ENCODE measurements at places on chromosomes 4 and X.

- no peak for DNase-seq
These were observed 239.9 kb downstream of the MAML3 start for GRCh38 chr4:139913995-139914598.

GRCh38 chrX:8726031-8726652 lies 5.8 kb downstream of the ANOS1 start:
- no peak for DNase-seq

DNA sequence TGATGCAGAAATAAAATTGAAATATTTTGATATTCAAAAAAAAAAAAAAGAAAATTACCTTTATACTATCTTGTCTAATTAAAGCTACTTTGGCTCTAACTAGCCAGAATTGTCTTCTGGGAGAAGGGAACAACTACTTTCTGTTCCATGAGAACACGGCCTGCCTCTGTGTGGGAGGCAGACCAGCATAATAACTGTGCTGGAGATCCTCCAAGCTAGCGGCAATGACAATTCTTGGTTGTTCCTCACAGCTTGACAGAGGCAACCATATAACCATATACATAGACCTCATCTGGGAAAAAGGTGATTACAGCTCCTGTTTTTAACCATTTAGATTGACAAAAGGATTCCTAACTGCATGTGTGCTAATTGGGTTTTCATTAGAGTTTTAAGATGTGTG lies 95.7 kb downstream of the RBMX2 start:
- DNase-seq, result no peak

GRCh38 chr4:143502231-143502630 lies 11.3 kb upstream of the SMARCA5 start:
- DNase-seq, result no peak

- DNase-seq, result no peak
These were observed 8.0 kb downstream of the RADX start for GRCh38 chrX:106619797-106620196.

GRCh38 chrX:19805046-19805690 lies 82.2 kb downstream of the SH3KBP1 start:
- DNase-seq, result no peak

- no peak for DNase-seq
These were observed 85.0 kb downstream of the ALPK1 start for GRCh38 chr4:112381996-112382692.

DNA sequence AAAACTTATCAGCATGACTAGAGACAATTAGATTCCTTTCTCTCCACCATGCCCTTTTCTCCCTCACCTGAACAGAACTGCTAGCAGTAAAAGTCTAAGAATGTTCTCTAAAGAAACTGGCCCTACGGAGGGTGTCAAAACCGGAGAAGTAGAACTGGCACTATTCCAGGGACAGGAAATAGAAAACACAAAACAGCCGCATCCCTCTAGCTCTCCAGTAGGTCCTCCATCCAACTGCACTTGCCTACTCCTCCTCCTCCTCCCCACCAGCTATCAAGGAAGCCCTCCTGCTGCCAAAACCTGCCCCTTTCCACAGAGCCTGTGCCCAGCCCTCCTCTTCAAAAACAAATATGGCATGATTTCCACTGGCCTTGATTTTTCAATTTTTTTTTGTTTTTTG lies 28.4 kb downstream of the FUNDC1 start:
- no peak for DNase-seq

DNA sequence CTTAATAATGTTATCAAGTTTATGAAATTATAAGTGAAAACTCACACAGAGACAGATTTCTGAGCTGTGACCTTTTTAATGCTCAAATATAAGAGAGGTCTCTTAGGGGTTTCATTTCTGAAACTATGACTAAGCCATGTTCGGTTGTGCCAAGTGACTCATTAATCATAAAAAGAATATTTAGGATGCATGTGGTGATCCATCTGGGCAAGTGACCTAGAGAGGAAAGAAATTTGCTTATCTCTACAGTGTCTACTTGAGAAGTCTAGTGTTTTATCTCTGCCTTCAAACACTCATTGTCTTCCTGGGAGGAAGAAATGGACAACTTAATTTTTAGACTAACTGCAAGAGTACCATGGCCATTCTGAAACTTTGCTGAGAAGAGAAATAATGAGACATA lies 545.3 kb upstream of the GRID2 start:
- DNase-seq, result no peak

- peak; percentile 2 for DNase-seq
These were observed 39.4 kb upstream of the NR3C2 start for GRCh38 chr4:148481636-148482035.

GRCh38 chr4:115171220-115171619 lies 57.8 kb upstream of the NDST4 start:
- no peak for DNase-seq

DNA sequence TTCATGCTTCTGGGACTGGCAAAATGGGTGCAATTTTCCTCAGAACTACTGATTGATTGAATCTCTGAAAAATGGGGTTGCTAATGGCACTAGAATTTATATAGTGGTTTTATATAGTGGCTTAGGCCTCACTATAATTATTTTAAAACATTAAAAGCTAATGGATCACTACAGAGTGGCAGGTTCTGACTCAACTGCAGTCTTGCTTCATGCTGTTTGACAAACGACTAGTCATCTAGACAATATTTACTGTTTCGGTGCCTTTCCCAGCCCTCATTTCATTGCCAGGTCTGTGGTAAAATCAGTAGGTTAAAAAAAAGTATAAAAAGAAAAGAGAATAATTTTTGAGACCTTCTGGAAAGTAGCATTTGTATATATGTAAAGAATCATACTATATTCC lies 352.8 kb upstream of the ATOH1 start:
- DNase-seq, result no peak

DNA sequence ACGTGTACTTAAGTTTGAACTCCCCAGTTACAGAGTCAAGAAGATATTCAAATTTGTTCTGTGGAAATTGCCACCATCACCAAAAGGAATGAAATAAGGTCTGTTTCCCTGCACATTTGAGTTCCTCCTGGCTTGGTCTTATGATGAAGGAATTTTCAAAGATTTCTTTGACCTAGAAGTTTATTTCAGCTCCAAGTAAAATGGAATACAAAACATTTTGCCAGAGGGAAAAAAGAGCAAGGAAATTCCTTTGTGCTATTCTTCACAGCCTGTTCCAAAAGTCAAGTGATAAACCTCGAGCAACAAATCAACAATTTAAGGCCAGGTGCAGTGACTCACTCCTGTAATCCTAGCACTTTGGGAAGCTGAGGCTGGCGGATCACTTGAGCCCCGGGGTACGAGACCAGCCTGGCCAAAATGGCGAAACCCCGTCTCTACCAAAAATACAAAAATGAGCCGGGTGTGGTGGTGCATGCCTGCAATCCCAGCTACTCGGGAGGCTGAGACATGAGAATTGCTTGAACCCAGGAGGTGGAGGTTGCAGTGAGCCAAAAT lies 3.4 kb downstream of the NKRF start:
- no peak for DNase-seq

DNA sequence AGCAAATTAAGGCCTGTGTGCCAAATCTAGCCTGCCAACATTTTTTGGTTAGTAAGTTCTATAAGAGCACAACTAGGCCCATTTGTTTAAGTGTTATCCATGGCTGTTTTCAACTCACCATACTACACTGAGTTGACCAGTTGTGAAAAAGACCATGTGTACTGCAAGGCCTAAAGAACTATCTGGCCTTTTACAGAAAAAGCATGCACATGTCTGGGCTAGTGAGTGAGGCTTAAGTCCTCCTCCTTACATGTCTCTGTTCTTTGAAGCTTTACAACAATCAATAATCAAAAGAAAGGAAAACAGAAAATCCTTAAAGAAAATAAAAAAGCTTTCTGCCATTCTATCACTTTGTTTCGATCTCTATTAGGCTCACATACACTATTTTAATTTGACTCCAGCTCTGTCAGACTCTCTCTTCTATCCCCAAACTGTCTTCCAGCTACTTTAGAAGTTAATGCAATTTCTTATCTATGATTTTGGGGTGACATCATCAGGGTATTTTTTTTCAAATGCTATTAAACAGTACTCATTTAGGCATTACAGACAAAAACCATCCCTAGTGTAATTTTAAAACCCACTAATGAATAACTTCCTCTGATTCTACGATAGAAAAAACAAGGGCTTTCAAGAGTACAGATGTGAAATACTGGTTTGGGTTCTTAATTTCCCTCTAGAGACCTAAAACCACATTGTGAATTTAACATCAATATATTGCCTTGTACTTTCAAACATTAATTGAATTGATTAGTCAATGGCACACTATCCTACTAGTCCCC lies 161.8 kb downstream of the MAB21L2 start:
- DNase-seq, result no peak

DNA sequence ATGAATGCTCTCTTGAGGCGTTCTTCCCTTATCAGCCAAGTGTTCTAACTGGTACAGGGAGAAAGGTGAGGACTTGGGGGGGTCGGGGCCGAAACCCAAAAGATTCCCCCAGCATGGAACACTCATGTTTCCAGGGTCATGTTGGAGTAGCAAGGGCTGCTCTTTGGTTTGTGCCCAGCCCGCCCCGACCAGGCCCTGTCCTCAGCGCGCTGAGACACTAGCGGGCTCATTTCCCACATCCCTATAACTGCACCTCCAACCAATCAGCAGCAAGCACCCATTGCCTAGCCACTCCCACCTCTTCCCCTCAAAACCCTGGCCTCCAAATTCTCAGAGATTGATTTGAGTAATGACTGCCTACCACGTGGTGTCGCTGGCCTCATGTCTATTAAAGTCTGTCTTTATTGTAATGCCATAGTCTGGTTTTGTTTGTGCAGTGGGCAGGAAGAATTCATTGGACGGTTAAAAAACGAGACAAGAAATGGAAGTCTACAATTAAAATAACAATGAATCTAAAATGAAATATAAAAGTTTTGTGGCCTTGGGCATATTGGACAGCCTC lies 1928.4 kb downstream of the STIM2 start:
- DNase-seq, result peak; percentile 76

DNA sequence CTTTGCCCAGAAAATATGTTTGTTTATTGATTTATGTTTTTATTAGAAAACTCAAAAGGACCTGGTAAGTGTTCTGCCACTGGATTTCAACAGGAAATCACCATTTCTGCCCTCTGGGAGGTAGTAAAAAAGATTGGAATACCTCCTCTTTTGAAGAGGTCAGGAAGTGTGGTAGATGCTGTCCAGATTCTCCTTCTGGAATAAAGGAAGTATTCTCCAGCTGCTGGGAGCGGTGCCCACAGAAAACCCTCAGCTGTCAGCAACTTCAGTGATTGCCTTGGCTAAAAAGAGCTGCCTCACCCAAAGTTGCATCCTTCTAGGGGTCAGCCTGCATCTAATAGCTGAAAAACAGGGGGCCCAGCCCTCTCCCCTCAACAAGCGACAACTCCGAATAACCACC lies 13.8 kb upstream of the ZNF674 start:
- no peak for DNase-seq

- no peak for DNase-seq
These were observed 74.8 kb downstream of the COX18 start for GRCh38 chr4:72994670-72995069.

GRCh38 chrX:153653556-153653955 lies 6.6 kb downstream of the DUSP9 start:
- DNase-seq, result no peak

DNA sequence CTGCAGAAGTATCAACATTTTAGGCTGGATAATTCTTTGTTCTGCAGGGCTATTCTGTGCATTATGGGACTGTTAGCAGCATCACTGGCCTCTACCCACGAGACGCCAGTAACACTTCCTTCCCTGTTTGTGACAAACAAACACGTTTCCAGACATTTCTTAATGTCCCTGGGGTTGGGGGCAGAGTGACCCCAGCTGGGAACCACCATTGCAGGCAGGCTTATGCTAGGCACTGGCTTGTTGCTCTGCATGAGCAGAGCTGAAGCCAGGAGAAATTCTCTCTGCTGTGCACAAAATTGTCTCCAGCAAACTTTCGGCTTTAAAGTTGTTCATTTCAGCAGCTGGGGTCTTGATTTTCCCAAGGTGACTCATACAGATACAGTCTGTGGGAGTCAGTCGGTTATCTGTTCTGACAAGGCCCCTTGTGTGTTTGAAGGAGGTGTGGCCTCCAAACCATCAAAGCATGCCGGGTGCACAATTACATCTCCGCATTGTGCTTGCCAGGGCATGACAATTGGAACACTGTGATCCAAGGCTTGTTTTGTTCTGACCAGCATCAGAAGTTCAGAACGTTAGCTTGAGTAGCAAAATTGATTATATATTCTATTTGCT lies 156.4 kb upstream of the BOD1L1 start:
- DNase-seq, result no peak

- DNase-seq, result no peak
These were observed 23.4 kb downstream of the TRMT10A start for GRCh38 chr4:99540277-99540939.

GRCh38 chrX:78708262-78708661 lies 39.3 kb upstream of the LPAR4 start:
- DNase-seq, result peak; percentile 48

DNA sequence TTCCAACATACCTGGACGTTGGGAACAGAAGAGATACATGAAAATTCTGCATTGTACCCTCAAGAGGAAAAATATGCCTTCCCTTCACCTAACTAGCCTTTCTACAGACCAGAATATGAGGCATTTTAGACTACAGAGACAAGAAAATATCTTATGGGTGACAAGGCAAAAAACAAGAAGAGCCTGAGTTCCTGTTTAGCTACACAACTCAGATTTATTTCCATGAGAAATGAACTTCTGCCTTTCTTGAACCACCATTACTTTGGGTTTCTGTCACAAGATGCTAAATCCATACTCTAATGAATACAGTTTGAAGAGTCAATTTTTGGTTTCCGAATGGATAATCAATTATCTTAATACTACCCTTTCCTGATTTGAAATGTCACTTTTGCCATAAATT lies 18.7 kb downstream of the RCHY1 start:
- DNase-seq, result no peak

- DNase-seq, result no peak
These were observed 51.3 kb downstream of the RNF150 start for GRCh38 chr4:141081921-141082395.

GRCh38 chr4:176436293-176436973 lies 116.7 kb downstream of the SPCS3 start:
- DNase-seq, result no peak

DNA sequence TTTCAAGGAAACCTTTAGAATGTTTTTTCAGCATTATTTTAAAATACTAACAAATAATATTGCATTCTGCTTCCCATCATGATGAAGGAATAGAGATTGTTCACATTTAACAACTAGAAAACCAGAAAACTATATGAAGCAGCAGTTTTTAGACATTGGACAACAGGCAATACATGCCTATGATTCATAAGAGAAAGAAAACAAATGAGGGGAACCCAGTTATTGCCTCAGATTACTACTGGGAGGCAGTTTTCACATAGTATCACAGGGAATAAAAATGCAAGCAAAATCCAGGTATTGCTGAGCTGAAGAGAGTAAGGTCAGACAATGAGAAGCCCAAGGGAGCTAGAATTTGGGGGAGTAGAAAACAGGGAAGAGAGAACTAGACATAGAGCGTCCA lies 373.6 kb downstream of the MAPK10 start:
- no peak for DNase-seq

GRCh38 chrX:6821730-6822129 lies 286.8 kb upstream of the VCX3A start:
- DNase-seq, result no peak

DNA sequence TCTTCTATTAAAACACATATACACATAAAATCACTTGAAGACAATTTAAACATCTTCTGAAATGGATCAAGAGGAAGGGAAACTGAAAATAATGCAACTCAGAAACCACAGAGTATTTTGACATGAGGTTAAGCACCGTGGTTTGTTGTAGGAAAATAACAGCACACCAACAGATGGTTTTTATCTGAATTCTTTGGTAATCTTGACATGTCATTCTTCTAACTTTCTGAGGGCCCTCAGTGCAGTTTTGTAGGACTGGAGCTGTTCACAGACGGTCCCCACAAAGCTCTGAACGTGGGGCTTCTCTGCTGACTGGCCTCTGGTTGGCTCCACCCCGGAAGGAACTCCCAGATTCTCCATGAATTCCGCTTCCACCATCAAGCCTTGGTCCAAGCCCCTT lies 16.0 kb upstream of the TLR8 start:
- DNase-seq, result no peak
